ENCODE measurements at places on chromosomes 16 and 17.

- DNase-seq, result peak; percentile 42
Measured at GRCh38 chr16:58339452-58339981, 44.7 kb upstream of the PRSS54 start.

GRCh38 chr17:75102385-75102821 lies 7.4 kb upstream of the ARMC7 start:
- no peak for DNase-seq

DNA sequence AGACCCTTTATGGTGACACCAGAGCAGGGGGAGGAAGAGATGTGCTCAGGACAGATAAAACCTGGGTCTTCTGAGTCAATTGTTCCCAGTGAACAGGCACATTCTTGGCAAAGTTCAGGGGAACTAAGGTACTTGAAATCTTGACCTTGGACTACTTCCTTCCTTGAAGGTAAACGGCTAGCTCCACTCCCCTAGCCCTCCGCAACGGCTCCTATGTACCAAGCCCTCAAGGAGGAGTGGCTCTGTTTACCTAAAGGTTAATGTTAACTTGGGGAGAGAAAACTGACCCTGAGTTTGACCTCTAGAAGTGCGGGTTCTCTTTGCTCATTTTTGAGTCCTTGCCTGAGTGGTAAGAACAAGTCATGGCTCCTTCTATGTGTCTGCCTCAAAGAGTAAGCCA lies 7.8 kb downstream of the TTLL6 start:
- no peak for DNase-seq

- DNase-seq, result no peak
Measured at GRCh38 chr17:77836557-77837041, 121.9 kb upstream of the TNRC6C start.

GRCh38 chr16:86968866-86969265 lies 348.3 kb downstream of the C16orf95 start:
- DNase-seq, result no peak

DNA sequence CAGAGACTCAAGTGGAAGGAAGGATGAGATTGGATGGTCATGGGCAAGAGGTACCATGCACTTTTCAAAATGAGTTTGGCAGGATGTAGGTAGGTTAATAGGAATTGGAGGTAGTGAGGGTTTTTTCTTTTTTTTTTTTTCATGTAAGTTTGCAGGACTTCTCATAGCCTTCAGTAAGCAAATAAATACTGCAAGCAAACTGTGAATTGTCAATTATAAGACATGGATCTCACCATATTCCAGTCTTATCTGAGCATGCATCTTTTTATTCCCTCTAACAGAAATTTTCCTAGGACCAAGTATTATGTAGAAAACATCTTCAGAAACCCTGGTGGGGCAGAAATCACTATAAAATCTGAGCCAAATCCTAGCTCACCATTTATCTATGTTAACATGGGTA lies 584.6 kb upstream of the CDH5 start:
- no peak for DNase-seq

DNA sequence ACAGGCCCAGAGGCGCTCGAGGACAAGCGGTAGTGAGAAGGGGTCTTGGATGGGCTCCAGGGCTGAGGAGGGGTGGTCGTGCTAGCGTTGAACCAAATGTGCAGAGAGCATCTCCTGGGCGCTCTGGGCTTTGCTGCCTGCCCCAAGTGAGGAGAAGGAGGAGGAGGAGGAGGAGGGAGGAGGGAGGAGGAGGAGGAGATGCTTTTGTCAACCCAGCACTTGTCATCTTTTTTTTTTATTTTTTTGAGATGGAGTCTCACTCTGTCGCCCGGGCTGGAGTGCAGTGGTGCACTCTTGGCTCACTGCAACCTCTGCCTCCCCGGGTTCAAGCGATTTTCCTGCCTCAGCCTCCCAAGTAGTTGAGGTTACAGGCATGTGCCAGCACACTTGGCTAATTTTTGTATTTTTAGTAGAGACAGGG lies 59.8 kb downstream of the PGS1 start:
- no peak for DNase-seq

GRCh38 chr17:12790249-12791106 lies 1.2 kb downstream of the ARHGAP44 start:
- no peak for DNase-seq

GRCh38 chr16:50036426-50036825 lies 11.4 kb downstream of the CNEP1R1 start:
- no peak for DNase-seq

All from iPS DF 19.7 (cell line).